ENCODE measurements at places on chromosomes 2 and 18. TPM values are rescaled to one million over a fixed set of nuclear protein-coding genes. Genes with fewer than 3 reads are reported as not detected.

- DNase-seq: no peak
Measured at GRCh38 chr2:17878281-17879136, at the start of gene KCNS3. Gene KCNS3, plus strand, starts transcription at chr2:17878667. Its CDS starts 52,342 bp downstream, at chr2:17931009.

Gene TMEM182
- 7.7 TPM for polyA plus RNA-seq

DNA sequence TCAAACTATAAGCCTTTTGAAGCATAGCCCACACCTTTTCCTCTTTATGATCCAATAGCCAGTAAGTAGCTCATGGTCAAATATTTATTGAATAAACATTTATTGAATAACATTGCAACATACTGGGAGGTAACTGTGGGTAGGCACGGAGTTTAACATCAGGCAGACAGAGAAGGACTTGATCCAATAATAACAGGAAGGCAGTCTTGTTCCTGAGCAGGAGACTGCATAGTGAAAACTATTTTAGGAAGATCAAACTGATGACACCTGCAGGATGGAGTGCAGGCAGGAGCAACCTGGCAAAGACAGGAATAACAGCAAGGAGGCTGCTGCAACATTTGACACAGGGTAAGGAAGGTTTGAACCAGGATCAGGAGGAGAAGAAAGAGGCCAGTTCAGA is 3.1 kb upstream of the DCTN1 start:
- no peak for DNase-seq

DNA sequence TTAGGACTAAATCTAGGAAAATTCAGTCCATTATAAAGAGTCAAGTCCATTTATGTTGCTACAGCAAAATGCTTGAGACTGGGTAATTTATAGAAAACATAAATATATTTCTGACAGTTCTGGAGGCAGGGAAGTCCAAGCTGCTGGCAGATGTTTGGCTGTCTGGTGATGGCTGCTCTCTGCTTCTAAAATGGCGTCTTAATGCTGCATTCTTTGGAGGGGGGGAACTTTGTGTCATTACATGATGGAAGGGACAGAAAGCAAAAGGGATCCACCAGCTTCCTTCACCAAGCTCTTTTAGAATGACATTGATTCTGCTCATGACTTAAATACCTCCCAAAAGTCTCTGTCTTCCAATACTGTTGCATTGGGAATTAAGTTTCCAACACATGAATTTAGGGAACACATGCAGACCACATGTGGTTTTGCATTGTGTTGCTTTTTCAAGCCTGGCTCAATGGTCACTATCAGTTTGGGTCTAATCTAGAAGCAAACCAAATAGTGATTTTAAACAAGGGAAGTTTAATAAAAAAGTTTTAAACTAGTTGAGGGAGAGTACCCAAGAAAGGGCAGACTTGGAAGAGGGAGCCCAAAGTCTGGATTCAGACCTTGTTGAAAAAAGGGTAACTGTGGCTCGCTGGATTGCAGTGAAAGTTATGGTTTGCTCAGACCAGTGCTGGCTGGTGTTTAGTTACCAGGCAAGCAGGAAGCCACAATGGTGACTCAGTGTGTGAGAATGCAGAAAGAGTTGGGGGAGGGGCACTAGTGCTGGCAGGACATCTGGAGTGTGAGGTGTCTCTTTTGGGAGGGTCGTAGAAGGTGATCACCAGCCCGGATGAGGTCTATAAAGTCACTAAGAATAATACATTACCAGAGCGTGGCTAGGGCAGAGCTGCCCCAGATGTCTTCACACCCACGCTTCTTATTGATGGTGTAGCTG is 30.8 kb downstream of the C18orf54 start:
- DNase-seq: peak; percentile 3

GRCh38 chr2:215736653-215737290 is 276.6 kb downstream of the MREG start:
- no peak for DNase-seq

DNA sequence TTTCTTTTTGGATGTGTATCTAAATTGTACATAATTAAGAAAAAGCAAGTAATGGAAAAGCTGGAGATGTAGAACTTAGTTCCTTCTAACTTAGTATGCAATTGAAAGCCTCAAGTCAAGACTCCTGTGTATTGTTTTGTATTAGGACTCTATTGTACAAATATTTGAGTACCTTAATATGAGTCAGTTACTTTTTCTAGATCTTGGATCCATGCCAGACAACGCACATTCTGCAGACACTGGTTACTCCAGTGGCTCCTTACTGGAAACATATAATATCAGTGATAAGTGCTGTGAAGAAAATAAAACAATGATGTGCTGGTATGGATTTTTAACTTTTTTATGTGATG is 1.5 kb downstream of the SLC39A10 start:
- DNase-seq: peak; percentile 16

DNA sequence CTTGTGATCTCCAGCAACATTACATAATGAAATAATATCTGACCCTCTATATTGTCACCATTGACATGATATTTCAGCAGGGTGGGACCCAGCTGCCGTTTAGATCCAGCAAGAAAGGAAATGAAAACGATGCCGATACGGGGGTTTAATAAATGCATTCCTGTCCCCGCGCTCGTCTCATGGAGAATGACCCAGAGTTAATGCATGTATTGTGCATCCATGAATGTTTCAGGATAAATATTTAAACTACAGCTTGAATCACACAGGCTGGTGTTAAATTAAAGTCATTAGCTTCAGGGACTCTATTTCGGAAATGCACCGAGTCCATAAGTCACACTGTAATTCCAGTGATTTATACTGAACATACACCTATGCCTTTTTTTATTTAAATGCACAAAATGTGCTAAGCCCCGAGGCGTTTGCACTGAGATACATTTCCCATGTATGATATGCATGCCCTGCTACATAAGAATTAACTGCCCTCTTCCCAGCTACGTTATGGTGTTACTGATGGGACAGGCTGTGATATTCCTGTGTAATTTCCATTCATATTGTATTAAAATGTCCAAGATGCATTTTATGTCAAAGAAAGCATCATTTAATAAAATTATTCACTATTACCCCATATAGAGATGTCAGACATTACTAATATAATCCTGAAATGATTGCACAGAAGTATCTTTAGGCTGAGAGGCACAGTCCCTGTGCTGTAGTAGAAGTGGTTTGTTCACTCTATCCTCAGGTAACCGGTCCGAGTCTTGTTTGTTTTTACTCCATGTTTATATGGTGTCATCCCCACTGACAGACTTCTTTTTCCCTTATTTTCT is 109.3 kb upstream of the ZNF516 start:
- no peak for DNase-seq

- no peak for DNase-seq
Measured at GRCh38 chr2:28748176-28748575, 3.5 kb upstream of the PPP1CB start.

- no peak for DNase-seq
Measured at GRCh38 chr2:26532301-26533250, 54.7 kb upstream of the OTOF start.

- DNase-seq: no peak
Measured at GRCh38 chr2:177598326-177599138, 206.0 kb downstream of the AGPS start.
